ENCODE measurements at places on chromosomes 12 and 14. TPM values are rescaled to one million over a fixed set of nuclear protein-coding genes. Genes with fewer than 3 reads are reported as not detected.
A peak's percentile ranks its signal among the peaks of the same experiment; 100 is the strongest.

DNA sequence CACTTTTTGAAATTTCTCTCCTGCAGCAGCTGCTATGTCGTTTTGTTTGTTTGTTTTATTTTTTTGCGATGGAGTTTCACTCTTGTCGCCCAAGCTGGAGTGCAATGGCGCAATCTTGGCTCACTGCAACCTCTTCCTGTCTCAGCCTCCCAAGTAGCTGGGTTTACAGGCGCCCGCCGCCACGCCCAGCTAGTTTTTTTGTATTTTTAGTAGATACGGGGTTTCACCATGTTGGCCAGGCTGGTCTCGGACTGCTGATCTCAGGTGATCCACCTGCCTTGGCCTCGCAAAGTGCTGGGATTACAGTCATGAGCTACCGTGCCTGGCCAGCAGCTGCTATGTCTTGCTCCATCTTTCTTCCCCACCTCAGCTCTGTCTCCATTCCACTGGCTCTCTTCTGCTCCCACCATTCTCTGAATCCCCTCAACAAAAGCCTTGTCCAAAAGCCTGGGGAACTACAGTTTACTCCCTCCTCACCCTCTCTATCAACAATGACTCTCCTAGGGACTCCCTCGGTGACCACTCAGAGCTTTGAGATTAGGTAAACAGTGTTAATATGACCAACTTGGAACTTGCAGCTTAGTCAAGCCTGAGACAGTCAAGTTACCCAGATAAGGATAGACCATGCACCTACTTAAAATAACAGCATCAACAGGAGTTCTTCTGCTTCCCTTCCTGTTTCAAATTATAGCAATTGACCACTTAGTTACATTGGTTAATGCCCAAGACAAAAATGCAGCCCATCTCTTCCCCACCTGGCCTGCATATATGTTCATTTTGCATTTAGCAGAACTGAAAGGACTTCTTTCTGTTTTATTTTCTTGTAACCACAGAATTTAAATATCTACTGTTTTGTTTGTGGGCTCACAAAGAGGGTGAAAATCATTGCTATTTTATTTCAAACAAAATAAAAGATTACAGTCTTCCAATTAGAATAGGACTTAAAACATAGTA, 189.0 kb upstream of the AMIGO2 start:
- no peak for DNase-seq

- DNase-seq, result no peak
These were observed 341.2 kb downstream of the C12orf75 start for GRCh38 chr12:105671720-105672119.

- DNase-seq, result no peak
These were observed 1.4 kb upstream of the HOXC6 start for GRCh38 chr12:54026640-54027441.

- no peak for DNase-seq
These were observed 402.2 kb downstream of the BCAT1 start for GRCh38 chr12:24546661-24547060.

DNA sequence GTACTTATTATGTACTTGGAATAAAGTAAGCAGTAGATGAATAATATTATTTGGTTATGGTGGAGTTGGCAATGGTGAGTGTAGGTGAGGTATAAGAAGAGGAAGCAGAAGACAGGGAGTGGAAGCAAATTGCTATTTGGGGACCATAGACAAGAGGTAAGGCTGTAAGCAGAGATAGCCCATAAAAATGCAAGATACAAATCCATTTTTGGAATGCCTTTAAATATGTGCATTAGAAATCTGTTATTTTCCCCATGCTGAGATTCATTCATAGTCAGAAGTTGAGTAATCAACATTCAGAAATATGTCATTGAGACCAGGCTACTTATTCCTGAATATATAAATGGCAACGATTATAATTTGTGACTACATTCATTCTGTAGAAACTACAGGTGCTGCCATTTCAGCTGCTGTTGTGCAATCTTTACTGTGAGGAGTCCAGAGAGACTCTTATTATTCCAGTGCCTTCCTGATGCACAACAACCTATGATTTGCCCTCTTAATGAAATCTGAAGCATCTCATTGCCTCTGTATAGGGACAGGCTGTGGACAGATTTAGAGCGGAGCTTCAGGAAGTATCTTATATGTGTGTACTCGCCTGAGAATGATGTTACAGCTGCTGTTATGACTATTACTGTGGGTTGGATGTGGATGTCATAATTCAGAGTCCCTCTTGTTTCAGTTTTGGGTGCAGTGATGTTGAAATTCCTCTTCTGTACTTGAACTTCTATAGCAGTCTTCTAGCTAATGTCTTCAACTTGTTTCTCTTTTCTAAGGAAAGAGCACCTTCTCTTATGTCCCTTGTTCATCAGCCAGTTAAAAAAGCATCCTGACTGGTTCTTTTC, 173.8 kb downstream of the NAV3 start:
- DNase-seq, result no peak

DNA sequence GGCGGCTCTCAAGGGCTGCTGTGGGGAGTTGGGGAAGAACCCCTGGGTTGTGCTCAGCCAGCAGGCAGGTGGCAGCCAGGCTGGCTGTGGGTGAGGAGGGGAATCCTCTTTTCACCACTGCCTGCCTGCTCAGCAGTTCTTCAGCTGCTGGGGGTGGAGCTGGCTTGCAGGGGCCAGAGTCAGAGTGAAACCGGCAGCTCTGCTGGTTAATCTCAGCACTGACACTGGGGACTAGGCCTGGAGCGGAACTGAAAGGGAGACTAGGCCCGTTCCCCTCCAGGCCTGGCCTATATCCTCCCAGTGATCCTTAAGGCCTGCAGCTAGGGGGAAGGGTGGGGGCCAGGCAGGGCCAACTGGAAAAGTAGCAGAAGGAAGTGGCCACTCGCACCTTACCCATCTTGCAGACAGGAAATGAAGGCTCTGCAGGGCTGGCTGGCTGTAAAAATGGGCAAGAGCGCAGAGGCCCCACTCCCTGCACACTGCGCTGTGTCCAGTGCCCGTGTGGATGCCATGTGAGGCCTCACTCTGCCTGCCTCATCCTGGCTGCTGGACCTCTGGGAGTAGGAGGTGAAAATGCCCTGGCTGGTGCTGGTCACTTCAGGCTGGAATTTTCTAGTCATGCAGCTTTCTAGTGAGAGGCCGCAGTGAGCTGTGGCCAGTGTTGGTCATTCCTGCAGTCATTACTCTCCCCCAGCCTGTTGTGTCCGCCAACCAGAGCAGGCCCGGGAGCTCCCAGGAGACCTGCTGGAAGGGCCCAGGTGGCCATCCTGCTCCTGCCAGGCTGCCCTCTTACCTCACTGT, 39.4 kb downstream of the SH2B3 start:
- DNase-seq, result peak; percentile 91

- peak; percentile 49 for DNase-seq
These were observed 103.3 kb downstream of the RBM19 start for GRCh38 chr12:113862590-113863454.

GRCh38 chr14:33068626-33069025, 129.9 kb downstream of the NPAS3 start:
- no peak for DNase-seq

GRCh38 chr14:23694085-23694948, 58.2 kb downstream of the DHRS2 start:
- peak; percentile 93 for DNase-seq

The LTB4R gene
- 1.4 TPM for total RNA-seq

The GLI1 gene
- 3.6 TPM for total RNA-seq

The AQP6 gene
- 0.48 TPM for total RNA-seq

The DNAJC22 gene
- total RNA-seq, result 5.1 TPM

Data from umbilical cord (tissue), 2 donors.